ENCODE measurements at places on chromosomes 12 and 14.
A peak's percentile ranks its signal among the peaks of the same experiment; 100 is the strongest.

- DNase-seq = no peak
These were observed 55.5 kb upstream of the AVPR1A start for GRCh38 chr12:63206494-63206893.

DNA sequence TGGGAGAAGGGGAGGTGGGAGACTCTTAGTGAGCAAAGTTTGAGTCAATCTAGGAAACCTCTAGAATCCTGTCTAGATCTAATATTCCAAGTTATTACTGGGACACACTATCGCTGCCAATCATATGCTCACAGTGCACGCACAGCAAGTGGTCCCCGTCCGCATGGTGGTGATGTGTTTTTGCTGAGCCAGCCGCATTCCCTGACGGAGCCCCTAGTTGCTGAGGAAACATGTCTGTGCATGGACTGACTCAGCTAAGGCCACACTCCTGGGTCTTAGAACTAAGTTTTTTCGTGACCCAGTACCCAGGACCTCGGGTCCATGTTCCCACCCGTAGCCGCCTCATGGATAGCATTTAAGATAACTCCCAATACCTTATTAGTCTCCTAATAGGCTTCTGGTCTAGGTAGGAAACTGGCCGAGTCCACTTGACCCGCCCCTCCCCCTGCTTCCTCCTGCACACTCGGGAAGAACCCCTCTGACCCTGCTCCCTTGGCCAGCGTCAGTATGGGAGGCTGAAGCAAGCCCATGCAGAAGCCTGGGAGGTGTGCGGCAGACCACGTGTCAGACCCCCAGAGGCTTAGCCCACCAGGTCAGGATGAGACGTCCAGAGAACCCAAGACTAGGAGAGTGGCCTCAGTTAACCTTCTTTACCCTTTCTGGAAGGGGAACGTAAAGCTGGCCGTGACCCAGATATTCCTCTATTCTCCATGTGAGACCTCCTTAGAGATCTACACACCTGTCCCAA lies 200.5 kb downstream of the ETV6 start:
- no peak for DNase-seq

- peak; percentile 49 for DNase-seq
These were observed 36.8 kb downstream of the CCDC88C start for GRCh38 chr14:91380610-91381371.

DNA sequence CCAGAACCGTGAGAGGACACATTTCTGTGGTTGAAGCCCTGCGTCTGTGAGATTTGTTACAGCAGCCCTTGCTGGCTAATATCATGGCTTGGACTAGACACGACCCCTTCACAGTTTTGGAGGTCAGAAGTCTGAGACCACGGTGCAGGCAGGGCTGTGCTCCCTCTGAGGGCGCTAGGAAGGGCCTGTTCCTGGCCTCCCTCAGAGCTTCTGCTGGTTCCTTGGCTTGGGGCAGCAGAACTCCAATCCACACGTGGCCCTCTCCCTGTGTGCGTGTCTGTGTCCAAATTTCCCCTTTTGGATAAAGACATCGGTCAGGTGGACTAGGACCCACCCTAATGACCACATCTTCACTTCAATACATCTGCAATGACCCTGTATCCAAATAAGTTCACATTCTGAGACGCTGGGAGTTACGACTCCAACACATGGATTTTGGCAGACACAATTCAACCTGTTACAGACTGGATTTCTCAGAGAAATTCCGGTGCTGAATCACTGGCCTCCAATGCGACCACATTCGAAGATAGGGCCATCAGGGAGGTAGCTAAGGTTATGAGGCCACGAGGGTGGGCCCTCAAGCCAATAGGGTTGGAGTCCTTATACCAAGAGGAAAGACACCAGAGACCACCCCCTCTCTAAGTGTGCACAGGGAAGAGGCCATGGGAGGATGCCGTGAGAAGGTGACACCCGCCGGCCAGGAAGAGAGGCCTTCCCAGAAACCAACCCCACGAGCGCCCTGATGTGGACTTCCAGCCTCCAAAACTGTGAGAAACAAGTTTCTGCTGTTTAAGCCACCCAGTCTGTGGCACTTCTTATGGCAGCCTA lies 43.6 kb upstream of the PPP2R5C start:
- DNase-seq = no peak

GRCh38 chr12:80846952-80847351 lies 90.8 kb downstream of the LIN7A start:
- no peak for DNase-seq

GRCh38 chr12:56469007-56469930 lies 891 bp downstream of the SPRYD4 start:
- DNase-seq = no peak

GRCh38 chr14:102776761-102777710 lies at the start of gene TRAF3:
TRAF3 (plus strand) TSS chr14:102777449; CDS start chr14:102870202, 92,753 bp downstream.
- DNase-seq = peak; percentile 47

DNA sequence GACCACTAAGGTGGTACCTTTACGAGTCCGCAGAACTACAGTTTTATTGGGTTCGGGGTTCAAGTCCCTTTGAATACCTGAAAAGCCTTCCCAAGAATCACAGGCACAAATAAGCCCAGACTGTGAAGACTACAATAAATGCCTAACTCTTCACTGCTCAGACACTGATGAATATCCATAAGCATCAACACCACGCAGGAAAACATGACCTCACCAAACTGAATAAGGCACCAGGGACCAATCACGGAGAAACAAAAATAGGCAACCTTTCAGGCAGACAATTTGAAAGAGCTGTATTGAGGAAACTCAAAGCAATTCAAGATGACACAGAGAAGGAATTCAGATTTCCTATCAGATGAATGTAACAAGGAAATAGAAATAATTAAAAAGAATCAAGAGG lies 24.2 kb upstream of the P2RX7 start:
- DNase-seq = no peak

DNA sequence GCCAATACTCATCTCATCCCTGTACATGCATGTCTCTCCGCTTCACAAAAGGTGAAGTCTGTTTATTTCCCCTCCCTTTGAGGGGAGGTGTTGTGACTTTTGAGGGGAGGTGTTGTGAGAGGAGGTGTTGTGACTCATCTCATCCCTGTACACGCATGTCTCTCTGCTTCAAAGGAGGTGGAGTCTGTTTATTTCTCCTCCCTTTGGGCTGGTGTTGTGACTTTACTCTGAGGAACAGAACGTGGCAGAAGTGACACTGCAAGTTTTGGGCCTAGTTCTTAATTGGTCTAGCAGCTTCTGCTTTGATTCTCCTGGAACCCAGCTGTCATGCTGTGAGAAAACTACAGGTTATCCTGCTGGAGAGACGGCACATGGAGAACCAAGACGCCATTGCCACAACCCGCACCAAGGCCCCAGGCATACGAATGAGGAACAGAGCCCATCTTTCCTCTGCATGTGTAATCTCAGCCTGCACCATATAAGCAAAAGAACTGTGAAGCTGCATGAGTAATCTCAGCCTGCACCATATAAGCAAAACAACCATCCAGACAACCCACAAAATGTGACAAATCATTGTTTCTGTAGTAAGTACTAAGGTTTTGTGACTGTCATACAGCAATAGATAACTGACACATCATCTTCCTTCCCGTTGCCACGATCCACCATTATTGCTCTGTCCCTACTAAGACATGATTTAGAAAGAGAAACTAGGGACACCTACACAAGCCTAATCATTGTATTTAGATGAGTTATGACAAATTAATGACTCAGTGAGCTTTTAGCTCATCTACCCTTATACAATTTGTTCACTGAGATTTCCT lies 30.0 kb downstream of the GALNT4 start:
- DNase-seq = no peak

DNA sequence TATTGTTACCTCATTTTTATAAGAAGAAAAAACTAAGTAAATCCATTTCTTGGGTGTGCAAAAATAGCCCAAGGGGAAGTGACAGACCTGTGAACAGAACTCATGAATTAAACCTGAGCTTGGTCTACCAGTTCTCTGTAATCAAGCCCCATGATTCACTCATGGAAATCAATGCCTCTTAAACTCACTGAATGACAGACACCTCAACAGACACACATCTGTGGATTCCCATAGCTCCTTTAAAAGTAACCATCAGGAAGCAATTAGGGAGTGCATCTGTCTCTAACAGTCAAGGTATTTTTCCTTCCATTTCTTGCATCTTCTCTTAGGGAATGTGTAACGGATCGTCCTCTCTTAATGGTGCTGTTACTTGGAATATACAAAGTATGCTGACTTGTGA lies 215.0 kb upstream of the EEA1 start:
- no peak for DNase-seq

DNA sequence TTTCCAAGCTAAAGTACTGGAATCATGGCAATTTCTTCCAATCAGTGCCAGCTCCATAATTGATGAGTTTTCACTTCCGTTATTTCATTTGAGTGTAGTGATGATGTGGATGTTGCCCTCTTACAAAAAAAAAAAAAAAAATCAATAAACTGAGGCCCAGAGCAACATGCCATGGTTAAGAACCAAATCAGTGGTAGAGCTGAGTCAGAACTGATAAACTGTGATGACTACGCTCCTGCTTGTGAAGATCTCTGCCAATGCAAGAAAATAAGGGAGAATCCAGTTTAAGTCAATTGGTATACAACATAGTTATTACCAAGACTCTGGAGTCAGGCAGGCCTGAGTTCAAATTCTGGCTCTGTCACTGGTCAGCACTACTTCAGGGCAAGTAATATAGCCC lies 102.7 kb downstream of the GPR135 start:
- DNase-seq = no peak

DNA sequence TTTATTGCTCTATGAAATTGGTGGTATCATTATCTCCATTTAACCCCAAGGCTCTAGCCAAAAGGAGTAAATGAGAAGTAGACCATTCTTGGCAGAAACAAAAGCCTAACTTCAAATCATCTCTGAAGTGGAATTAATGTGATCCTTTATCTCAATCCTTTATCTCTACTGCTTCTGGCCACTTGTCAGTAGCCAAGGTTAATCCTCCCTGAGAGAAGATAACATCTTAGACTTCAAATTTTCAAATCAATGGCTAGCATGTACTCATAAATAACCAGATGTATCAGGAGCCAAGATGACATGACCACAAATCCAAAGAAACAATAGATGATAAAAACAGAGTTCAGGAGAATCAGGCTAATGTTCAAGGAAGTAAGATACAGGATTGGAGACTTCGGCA lies 123.1 kb upstream of the RASSF8 start:
- no peak for DNase-seq

GRCh38 chr12:66755727-66756395 lies 77.0 kb upstream of the GRIP1 start:
- no peak for DNase-seq

GRCh38 chr12:65657635-65658034 lies 166.6 kb upstream of the HMGA2 start:
- DNase-seq = no peak

GRCh38 chr14:64779472-64779871 lies 75.2 kb downstream of the PLEKHG3 start:
- DNase-seq = no peak
